GOT3 (cell line): ENCODE measurements at places on chromosomes 4 and X.

DNA sequence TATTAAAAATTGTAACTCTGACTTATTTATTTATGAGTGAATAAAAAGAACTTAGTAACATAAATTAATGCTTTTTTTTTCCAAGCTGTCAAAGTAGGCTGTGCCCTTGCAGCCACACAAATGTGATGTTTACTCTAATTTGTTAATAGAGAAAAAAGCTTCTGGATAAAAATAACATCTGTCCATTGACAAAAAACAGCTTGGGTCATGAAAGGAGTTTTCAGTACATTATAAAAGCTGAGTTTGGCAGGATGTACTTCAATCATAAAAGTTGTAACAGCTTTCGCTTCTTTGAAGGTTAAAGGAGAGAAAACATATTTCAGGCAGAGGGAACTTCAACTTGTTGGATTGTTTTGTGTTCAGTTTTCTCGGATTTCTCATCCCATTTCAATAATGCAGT is 105.6 kb downstream of the SLC4A4 start:
- DNase-seq = no peak

DNA sequence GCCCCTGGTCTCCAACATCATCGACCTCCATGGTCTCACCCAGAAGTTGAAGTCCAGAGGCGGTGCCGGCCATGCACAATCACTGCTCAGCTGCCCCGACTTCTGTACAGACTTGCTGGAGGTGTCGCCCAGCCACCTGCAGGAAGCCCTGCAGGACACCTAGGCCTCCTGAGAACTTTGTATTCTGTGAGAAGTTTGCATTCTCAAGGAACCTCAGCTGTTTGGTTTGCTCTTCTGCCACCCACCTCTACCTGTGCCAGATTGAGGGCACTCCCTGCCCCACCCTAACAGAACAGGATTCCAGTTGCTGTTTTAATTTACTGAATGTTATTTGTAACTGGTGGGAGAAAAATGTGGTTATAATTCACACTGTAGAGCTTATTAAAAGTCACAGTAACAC is 46.8 kb downstream of the TRIM61 start:
- no peak for DNase-seq

GRCh38 chr4:182163180-182163579 is 80.0 kb upstream of the TENM3 start:
- DNase-seq = no peak

DNA sequence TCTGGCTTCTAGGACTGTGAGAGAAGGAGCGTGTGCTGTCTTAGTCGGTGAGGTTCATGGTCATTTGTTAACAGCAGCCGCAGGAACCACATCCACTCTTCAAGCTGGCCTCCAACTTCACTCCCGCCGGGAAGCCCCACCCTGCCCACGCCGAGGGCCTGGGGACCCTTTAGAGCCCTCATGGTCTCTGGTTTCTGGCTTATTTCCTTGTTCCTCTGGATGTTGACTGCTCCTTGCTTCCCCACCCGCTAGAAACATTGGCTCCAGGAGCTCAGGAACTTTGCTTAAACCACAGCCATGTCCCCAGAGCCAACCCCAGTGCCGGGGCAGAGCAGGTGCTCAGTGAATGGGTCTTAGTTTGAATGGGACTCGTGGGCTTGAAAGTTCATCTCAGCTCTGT is 40.8 kb downstream of the HTRA3 start:
- no peak for DNase-seq

DNA sequence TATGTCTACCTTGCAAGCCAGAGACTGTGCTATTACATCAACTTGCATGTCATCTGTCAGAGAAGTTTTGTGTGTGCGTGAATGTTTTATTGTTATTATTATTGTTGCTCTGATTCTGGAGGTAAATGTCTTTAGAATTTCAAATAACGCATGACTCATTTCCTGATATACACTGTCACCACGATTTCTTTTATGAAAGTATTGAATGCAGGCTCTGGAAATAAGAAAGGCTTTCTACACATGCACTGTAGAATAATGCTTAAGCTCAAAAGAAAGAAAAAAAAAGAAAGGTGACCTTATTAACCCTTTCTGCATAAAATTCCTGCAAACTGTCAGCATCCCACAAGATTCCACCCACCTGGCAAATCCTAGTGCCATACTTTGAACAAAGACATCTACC is 632.9 kb downstream of the ZNF674 start:
- DNase-seq = no peak

- no peak for DNase-seq
These were observed 168.9 kb downstream of the DCTD start for GRCh38 chr4:182748283-182748682.

DNA sequence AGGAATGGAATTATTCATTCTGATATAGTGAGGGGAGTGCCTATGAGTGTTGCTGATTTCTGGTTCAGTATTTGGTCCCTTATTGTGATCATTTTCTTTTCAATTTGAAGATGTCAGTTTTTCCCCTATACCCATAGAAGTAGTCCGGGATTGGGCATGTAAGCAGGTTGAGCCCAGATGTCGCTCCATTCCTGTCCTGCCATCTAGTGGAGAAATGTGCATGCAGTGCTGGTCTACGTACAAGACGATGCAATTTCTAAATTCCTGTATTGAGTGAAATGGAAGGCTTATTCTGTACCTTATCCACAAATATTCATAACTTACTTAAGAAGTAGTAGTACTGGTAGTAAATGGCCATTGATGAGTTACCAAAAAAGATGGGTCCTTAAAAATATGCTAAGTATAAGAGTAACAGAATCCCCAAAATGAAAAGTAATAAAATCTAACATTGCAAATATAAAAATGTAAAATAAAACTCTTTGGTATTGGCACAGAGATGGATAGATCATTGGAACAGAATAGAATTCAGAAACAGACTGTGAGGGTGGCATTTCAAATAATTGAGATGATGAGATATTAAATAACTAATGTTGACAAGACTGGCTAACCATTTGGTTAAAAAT is 60.9 kb downstream of the UGT8 start:
- no peak for DNase-seq

DNA sequence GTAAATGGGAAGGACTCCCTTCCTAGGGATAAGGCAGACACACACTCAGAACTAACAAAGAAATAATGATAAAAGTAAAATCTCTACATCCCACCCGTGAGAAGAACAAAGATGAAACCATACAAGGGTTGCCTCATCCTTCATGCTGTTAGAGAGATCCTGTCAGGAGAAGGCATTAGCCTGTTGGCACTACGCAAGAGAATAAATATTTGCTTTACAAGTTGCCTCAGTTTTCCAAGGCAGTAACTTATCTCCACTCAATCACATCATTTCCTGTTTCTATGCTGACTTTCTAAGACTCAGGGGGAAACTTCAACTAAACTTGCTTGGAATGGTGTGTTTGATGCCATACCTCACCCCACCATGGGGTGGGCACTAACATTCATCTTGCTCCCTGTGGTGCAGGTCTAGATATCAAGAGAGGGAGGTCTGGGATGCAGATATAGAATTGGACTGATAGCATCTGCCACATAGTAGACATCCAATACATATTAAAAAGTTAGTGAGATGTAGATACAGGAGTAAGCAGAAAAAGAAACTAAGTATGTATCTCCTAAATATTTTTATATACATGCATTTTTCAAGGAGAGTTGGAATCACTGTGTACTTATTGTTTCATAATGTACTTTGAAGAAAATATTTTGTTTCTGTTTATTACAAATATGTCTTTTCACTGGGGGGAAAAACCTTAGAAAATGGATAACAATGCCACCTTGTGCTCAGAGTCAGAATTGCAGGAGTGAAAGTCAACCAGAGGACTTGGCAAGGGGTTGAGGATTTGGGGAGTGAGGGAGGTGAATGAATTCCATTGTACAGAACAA is 57.2 kb upstream of the BEX4 start:
- DNase-seq = no peak

GRCh38 chrX:43018031-43018430 is 240.1 kb upstream of the PPP1R2C start:
- no peak for DNase-seq

- DNase-seq = no peak
These were observed 4.4 kb upstream of the PRKX start for GRCh38 chrX:3717742-3718420.

- DNase-seq = no peak
These were observed 782.5 kb upstream of the INTU start for GRCh38 chr4:126850286-126850685.

DNA sequence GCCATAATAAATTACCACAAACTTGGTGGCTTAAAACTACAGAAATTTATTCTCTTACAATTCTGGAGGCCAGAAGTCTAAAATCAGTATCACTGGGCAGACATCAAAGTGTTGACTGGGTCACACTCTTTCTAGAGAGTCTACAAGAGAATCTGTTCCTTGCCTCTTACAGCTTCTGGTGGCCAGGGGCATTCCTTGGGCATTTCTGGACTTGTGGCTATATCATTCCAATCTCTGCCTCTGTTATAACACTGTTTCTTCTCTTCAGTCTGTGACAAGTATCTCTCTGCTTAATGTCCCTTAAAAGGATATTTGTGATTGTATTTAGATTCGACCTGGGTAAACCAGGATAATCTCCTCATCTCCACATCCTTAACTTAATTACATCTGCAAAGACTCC is 207.3 kb upstream of the DCAF8L1 start:
- DNase-seq = no peak

DNA sequence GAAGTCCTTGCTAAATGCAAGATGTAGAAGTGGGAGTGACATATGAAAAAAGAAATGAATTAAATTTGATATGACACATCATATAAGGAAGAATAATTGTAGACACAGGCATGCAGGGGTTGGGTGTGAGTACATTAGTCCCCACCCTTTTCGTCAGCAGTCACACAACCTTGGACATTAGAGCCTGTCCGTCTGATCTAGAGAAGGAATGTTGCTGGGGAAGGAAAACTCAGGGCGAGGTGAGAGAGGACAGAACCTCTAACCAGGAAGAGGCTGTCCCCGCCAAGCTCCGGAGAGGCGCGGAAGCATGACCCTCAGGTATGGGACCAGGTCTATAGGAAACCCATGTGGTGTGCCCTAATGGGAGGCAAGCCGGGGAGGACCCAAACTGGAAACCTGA is 102.1 kb downstream of the RELL1 start:
- no peak for DNase-seq

DNA sequence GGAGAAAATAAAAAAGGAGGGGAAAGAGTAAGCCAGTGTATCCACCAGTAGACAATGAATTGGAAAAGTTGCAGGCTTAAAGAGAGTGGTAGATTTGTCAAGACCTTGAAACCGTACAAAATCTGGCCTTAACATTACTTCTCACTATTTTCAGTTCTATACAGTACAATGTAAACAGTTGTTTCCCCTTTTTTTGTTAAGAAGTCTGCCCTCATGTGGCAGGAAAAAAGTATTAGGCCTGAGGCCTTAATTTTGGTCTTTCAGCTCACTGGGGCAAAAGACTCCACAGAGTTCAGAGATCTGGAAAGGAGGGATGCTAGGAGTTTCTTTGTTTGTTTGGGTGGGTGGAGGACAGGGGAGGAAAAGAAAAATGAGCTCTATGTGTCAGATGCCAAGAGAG is 92.8 kb upstream of the CCDC160 start:
- DNase-seq = no peak

- DNase-seq = no peak
These were observed 6.8 kb downstream of the PRICKLE3 start for GRCh38 chrX:49179358-49179757.

GRCh38 chrX:42384956-42385355 is 393.0 kb downstream of the PPP1R2C start:
- DNase-seq = no peak

- no peak for DNase-seq
These were observed 1089.8 kb downstream of the FAT4 start for GRCh38 chr4:126404549-126404948.

DNA sequence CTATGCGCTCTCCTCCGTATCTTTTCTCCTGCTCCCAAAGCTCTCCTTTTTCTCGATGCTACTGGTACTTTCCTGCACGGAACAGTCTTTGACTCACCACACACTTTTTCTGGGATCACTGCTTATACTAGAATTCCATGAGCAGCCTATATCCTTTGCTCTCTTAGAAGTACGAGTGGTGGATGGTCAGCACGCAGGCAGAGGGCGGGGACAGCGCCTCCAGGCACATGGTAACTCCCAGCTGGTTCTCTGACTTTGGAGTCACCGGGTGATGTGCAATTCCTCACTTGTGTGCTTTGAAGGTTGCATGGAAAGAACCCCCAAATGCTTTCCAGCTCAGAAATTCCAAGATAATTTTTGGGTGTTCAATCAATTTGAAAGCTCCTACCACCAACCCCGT is 56.0 kb downstream of the STX18 start:
- DNase-seq = no peak

DNA sequence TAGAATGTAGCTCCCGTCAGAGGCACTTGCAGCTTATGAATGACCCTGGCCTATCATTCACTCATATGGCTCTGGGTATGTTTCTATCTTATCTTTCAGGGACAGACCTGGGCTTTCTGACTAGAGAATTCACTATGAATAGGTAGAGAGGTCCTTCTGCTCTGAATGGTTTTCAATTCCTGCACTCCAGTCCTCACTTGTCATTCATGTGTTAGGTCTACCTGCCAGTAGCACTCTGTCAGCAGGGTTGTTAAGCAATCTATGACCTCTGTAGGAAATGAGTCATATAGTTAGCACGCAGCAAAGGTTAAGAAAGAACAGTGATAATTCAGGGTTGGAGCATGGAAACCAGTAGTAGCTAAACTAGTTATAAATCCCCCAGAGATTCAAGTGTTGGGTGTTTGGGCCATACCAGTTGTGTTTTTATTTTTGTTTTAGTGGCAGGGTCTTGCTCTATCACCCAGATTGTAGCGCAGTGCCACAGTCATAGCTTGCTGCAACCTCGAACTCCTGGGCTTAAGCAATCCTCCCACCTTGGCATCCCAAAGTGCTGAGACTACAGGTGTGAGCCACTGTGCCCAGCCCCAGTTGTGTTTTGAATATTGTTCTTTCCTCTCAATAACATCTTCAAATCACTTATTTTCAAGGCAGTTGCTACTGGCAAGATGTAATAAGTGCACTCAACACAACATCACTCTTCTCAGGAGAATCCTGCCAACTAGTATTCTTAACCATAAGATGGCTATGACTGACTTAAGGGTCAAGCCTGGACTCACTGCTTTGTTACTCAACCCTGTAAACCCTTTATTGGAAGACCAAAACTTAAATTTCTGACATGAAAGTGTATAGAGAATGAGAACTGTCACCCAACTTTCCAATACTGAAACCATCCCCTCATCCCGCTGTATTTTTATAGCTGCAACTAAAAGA is 25.1 kb downstream of the ARL13A start:
- no peak for DNase-seq

DNA sequence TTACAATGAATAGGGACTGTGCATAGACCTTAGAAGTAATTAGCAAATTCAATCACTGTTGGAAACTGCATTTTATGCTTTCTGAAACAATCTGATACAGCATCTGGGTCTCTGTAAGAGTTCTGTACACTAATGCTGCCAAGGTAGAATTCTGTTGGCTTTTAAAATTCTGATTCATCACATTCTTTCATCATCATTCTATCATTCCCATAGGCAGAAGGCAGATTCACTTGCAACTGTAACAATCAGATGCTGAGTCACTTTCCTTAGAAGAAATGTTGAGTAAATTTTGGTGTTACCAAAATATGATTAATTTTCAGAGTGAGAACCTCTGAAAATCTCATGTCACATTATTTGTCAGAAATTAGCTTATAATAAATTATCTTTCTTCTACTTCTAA is 267.2 kb downstream of the MAPK10 start:
- no peak for DNase-seq

GRCh38 chr4:113159942-113160545 is 110.6 kb downstream of the ANK2 start:
- DNase-seq = no peak
